Stimulated activated CD4-positive, alpha-beta T cell treated with anti-CD3 and anti-CD28 coated beads, Interleukin-15, amount 100 ng/mL, for 48 hours (primary cell): ENCODE measurements at places on chromosomes 6 and 20.

GRCh38 chr20:35091816-35092523, 637 bp downstream of the TRPC4AP start:
- no peak for DNase-seq

GRCh38 chr6:33288921-33289783, at the start of the genes PFDN6 and WDR46:
TSS of gene PFDN6 (plus strand) at chr6:33289601. CDS start at chr6:33289857, 256 bp downstream.
TSS of gene WDR46 (minus strand) at chr6:33289239. CDS start at chr6:33289170, 69 bp downstream.
- DNase-seq: peak; percentile 70

DNA sequence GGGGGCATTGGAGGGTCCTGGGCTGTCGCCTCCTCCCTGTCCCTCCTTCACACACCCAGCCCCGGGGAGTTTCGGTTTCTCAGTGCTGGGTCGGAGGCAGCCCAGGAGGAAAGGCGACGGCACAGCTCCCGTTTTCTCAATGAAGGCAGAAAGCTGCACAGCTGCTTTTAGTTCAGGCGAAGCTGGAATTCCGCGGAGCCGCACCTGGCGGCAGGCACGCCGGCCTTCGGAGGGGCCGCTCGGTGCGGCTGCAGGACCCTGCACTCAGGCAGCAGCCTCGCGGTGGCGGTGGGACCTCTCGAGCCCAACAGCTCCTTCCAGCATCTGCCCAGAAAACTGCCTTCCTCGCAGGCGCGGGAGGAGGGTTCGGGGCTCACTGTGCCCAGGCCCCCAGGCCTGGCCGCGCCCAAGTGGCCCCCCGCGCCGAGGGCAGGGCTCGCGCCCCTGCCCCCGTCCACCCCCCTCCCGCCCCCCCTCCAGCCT, 4.6 kb downstream of the FOXQ1 start:
- DNase-seq: no peak

- no peak for DNase-seq
Measured at GRCh38 chr6:34115403-34115795, 30.5 kb downstream of the GRM4 start.

DNA sequence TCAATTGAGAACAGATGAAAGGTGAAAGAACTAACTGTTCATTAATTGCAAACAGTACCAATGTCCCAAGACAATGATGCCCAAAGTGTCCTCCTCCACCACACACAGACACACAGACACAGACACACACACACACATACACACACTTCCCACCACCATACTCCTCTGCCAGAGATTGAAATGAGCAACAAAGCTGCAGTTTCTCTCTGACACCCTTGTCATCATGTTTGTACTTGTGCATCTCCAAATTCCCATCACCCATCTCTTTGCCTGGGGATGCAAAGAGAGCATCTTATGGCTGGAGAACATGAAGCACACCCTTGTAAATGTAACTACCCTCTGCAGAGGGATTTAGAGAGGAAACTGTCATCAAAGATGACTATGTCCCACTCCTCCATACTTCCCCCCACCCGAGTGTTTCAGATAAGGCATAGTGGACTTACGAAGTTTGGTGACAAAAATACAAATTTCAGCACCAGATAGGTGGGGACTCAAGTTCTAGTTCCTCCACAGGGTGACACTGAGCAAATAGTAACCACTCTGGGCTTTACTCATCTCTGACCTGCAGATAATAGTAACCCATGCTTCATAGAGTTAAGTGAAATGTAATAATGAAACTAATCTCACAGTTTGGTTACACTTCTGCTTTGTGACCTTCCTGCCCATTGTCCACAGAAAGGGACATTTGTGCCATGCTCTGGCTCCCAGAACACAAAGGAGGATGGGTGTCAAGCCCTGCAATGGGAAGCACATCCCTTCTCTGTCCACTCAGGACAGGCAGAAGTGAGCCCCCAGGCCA, 8.7 kb downstream of the MAFB start:
- no peak for DNase-seq

- DNase-seq: no peak
Measured at GRCh38 chr6:3664625-3665041, 86.9 kb downstream of the PXDC1 start.

GRCh38 chr6:7050872-7051779, 56.6 kb upstream of the RREB1 start:
- DNase-seq: no peak
